Left colon (tissue), 2 donors: ENCODE measurements at places on chromosomes 1 and 21.

DNA sequence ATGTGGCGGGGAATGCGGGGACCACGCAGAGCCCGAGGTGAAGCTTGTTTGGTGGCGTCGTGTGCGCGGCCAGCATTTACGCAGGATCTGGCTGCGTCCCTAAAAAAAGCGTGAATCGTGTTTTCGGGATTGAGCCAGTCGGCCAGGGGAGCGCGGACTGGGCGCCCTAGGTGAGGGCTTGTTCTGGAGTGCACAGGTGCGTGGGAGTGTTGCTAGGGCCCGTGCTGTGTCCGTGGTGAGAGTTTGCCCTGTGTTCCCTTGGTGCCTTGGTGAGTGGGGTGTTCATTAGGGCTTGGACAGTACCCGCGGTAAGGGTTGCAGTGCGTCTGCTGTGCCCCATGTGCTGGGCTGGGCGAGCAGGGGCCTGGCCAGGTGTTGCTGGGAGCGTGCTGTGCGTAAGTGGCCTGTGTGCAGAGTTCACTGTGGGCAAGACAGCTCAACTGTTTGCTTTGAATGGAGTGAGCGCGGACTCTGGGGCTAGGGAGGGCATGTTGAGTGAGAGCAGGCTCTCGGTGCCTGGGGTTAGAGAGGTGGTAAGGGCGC is 673 bp downstream of the CD46 start:
- DNase-seq, result peak; percentile 72

GRCh38 chr1:18072066-18072465 is 35.5 kb upstream of the IGSF21 start:
- no peak for DNase-seq

GRCh38 chr1:159007726-159008125 is 2.0 kb upstream of the IFI16 start:
- DNase-seq, result no peak

DNA sequence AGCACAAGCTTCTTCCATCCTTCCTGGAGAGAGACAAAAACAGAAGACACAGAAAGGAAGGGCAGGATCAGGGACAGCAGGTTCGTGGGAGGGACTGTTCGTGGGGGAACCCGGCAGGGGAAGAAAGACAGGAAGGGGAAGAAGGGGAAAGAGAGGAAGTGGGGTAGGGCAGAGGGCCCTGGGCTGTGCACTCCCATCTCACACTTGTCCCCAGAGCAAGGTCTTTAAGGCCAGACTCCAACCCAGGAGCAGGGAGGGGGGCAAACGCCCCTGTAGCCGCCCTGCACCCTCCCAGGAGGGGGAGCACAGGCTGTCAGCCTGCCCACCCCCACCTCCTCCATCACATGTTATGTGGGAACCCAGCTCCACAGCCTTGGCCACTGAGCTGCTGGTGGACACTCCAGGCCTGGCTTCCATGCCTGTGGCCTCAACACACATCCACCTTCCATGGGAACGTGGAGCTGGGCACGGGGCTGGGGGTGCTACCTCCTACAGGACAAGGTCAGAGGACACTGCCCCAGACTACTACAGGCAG is 9.3 kb downstream of the SLC19A1 start:
- DNase-seq, result peak; percentile 28

- no peak for DNase-seq
Measured at GRCh38 chr1:94820936-94821335, 779 bp downstream of the SLC44A3 start.

GRCh38 chr1:14850563-14850962 is 252.1 kb downstream of the KAZN start:
- no peak for DNase-seq

GRCh38 chr1:203273869-203274602 is 31.3 kb upstream of the BTG2 start:
- peak; percentile 72 for DNase-seq

DNA sequence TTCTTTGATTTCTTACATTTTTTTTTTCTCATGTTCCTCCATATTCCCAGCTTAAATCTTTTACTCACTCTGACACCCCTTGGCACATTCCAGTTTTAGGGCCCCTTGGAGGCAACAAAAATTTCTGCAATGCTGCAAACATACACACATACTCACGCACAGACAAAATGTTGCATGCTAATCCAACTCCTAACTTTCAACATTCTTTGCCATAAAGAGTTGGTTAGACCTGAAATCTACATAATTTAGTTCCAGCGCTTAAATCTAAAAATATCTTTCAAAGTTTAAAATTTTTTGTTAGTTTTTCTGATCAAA is 103.9 kb downstream of the PTPN14 start:
- DNase-seq, result no peak

GRCh38 chr1:184506481-184506880 is 119.7 kb downstream of the C1orf21 start:
- no peak for DNase-seq

GRCh38 chr1:66533804-66534740 is at the start of gene SGIP1:
TSS of gene SGIP1 (plus strand) at chr1:66534153. CDS start at chr1:66534359, 206 bp downstream.
- no peak for DNase-seq

DNA sequence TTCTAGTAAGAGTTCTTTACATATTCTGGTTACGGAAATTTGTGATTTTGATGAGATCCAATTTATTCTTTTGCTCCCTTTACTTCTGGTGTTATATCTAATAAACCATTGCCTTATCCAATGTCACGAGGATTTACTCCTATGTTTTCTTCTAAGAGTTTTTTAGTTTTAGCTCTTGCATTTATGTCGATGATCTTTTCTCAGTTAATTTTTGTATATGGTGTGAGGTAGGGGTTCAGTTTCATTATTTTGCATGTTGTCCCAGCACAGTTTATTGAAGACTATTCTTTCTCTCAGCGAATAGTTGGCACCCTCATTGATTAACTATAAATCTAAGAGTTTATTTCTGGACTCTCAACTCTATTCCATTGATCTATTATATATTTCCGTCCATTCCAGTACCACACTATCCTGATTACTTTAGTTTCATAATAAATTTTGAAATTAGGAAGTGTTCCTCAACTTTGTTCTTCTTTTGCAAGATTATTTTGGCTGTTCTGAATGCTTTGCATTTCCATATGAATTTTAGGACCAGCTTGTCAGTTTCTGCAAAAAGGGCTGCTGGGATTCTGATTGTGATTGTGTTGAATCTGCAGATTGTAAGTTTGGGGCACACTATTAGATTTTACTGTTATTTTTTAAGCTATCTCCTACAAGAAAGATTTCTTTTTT is 4.0 kb downstream of the KDM1A start:
- no peak for DNase-seq
